RWPE2 (cell line): ENCODE measurements at places on chromosomes 12 and 14.

DNA sequence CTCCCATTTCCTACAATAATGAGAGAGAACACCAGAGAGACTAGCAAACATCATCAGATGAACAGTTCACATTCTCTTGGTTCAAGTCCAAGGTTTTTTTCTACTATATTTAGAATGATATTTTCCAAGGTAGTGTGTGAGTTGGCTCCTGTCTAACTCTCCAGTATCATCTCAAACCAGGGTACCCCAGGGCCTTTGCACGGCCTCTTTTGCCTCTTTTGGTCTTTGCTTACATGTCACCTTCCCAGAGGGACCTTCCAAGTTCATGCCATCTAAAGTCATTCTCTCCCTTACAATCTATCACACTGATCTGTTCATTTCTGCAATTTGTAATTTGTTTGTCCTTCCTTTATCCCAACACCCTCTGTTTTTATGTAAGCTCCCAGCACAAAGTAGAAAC, 264.5 kb downstream of the VRK1 start:
- no peak for DNase-seq

DNA sequence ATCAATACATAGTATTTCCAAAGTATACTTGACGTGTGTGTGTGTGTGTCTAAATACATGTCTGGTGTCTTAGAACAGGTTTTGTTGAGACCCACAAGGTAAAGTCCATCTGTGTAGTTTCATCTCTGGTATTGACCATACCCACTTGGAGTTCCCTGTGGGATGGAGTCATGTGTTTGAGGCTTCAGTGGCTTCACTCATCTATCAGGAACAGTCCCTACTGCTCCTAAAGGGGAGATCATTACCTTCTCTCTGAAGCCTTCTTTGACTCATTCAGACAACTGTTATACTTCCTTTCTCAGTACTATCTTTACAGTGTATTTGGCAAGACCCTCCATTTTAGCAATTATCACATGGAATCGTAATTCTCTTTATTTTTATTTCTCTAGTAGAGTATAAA, 14.2 kb downstream of the RAB21 start:
- DNase-seq: no peak

GRCh38 chr12:105261010-105261409, 25.0 kb upstream of the APPL2 start:
- no peak for DNase-seq

GRCh38 chr14:54337314-54337713, 59.5 kb upstream of the CDKN3 start:
- no peak for DNase-seq

DNA sequence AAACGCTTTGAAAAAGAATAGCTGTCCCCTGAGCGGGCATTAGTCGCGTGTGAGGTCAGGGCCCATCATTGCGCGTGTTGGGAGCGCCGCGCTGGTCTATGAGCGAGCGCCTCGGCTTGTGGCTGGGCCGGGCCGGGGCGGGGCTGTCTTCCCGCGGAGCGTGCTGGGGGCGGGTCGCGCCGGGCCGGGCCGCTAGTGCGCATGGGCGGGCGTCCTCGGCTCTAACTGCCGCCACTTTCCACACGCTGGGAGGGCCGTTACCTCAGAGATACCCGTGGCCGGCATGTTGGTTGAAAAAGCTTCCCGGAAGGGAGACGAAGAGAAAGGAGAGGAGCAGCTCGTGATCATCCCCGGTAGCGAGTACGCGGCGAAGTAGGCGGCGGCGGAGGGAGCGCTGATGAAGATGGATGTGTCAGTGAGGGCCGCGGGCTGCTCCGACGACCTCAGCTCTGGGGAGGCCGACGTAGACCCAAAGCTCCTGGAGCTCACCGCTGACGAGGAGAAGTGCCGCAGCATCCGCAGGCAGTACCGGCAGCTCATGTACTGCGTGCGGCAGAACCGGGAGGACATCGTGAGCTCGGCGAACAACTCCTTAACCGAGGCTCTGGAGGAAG, at the start of gene EID3:
Gene EID3 (plus strand): TSS at position 202 of the 614 bp plus-strand sequence. CDS start 196 bp downstream, at position 398.
- DNase-seq: peak; percentile 81

- DNase-seq: no peak
These were observed 52.2 kb downstream of the SPATA7 start for GRCh38 chr14:88437658-88438057.

DNA sequence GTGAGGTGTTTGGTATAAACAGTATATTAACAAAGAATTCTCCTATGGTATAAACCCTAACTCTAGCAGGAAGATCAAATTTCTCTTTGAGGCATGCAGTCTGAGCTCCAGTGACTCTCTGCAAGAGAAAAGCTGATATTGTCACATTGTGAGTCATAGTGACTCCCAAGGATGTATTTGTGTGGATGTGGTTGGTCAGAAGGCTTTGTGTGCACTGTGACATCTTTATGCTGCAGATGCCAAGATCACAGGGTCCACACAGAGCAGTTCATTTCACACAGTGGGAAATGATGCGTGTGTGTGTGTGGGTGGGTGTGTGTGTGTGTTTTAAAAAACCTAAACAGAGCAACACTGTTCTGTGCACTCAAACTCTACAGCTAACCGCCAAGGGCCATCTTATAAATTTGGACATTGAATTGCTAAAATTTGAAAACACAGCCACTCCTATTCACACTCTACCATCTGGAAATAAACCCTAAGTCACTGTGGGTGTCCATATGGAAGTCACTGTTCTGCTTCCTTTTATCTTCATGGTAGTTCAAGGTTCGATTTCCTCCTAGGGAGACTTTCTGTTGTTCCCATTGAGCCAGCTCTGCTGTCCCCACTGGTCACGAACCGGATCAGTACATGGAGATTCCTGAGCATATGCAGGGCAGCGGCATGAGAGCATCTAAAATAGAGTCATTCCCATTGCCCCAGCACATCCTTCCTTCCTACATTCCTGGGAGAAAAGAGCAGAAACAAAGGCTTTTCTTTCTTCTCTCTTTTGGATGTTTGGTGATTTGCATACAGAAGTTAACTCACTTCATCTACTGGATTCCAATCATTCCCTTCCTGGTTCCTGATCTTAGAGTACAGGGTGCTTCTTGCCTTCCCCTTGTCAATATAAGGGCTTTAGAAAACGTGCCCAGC, 727.6 kb downstream of the DIO2 start:
- DNase-seq: no peak

GRCh38 chr14:70836946-70837345, 27.6 kb upstream of the MAP3K9 start:
- DNase-seq: no peak
